ENCODE measurements at places on chromosomes 5 and 9.

- peak; percentile 37 for DNase-seq
These were observed 32.7 kb upstream of the ADAMTSL1 start for GRCh38 chr9:18441261-18441660.

DNA sequence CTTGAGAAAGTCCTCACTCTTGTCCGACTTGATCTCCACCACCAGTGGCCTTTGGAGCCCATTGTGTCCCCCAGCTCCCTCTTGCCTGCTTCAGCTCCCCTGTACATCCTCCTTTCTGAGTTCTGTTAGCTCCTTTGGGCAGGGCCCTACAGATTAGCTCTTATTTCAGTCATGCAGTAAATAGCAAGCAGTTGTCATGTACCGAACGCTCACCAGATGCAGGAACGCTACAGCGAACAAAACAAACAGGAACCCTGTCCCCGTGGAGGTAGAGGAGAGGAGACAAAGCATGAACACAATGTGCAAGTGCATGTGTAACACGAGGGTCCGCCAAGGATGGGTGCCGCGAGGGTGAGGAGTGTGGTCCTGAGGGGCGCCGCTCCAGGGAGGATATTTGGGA lies 111.3 kb downstream of the PDZD2 start:
- no peak for DNase-seq

GRCh38 chr5:147403651-147404640 lies 105.9 kb downstream of the DPYSL3 start:
- DNase-seq, result peak; percentile 85

GRCh38 chr5:56917534-56917933 lies 8.1 kb downstream of the SETD9 start:
- DNase-seq, result no peak

GRCh38 chr5:11455505-11455904 lies 448.7 kb downstream of the CTNND2 start:
- no peak for DNase-seq

DNA sequence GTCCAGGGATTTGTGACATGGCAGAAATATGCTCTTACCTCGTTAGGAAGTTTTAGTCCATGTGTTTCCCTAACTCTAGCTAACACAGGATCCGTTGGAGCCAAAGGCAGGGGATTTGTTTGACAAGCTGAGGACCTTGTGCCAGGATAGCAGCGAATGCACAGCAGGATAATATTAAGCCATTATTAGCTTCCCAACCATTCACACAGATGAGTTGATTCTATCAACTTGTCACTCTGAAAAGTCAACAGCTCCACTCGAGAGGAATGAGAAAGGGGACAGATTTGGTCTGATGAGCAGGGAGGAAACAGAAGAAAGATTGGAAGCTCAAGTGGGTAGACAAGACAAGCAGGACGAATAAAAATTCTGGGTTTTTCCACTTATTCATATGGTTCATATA lies 106.2 kb downstream of the FSTL4 start:
- DNase-seq, result no peak

Data from GM03348 (cell line).